ENCODE measurements at places on chromosomes 12 and 14. TPM values are rescaled to one million over a fixed set of nuclear protein-coding genes. Genes with fewer than 3 reads are reported as not detected.

HOTAIR gene
- total RNA-seq: not detected

OASL gene
- 30.3 TPM for total RNA-seq

GPR84 gene
- total RNA-seq: 0.57 TPM

PPHLN1 gene
- 91.8 TPM for total RNA-seq

SCFD1 gene
- total RNA-seq: 77.3 TPM

HHIPL1 gene
- total RNA-seq: 0.21 TPM

GUCY2C gene
- not detected for total RNA-seq

OVCH1 gene
- total RNA-seq: not detected

ATP2A2 gene
- total RNA-seq: 116 TPM

- peak overlapping the region; percentile 43 for H3K27ac ChIP-seq
- H3K27me3 ChIP-seq: no peaks in the 10 kb centered on the region
- H3K36me3 ChIP-seq: no peaks in the 10 kb centered on the region
- DNase-seq: no peak
- peaks cover 11% of the 10 kb centered on the region for H3K4me1 ChIP-seq
Observed at GRCh38 chr12:124884587-124885438, 21.1 kb upstream of the SCARB1 start.

DNA sequence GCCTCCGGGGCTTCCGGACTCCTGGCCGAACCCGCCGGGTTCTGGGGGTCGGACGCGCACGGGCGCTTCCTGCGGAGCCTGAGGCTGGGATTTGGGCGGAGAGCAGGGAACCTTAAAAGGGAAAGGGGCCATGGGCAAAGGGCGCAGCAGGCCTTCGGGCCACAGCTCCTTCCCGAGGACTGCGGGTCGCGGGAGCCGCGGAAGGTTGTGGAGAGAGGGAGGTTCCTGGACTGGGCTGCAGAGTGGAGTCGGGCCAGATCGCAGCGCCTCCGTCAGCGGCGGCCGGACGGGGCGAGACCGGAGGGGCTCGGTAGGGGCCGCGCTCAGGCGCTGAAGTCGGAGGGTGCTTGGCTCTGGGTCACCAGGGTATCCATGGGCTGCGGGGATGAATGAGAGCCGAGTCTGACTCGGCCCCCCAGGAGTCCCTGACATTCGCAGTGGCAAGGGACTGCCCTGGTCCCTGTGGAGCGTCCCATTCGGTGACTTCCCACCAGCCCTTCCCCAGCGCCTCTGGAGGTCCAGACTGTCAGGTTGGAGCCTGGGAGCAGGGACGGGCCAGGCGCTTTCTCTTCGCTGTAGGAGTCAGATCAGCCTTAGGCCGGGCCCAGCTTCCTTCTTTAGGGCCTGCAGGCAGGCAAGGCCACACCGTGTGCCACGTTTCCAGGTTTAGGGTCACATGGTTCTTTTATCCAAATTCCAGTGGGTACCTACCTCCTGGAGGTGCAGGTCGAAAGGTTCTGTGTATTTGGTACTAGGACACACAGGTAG is 938 bp upstream of the SLC25A29 start:
- peaks cover 17% of the 10 kb centered on the region for H3K4me1 ChIP-seq
- no peaks in the 10 kb centered on the region for H3K27me3 ChIP-seq
- H3K4me3 ChIP-seq: peak overlapping the region; percentile 81
- no peak for DNase-seq

DNA sequence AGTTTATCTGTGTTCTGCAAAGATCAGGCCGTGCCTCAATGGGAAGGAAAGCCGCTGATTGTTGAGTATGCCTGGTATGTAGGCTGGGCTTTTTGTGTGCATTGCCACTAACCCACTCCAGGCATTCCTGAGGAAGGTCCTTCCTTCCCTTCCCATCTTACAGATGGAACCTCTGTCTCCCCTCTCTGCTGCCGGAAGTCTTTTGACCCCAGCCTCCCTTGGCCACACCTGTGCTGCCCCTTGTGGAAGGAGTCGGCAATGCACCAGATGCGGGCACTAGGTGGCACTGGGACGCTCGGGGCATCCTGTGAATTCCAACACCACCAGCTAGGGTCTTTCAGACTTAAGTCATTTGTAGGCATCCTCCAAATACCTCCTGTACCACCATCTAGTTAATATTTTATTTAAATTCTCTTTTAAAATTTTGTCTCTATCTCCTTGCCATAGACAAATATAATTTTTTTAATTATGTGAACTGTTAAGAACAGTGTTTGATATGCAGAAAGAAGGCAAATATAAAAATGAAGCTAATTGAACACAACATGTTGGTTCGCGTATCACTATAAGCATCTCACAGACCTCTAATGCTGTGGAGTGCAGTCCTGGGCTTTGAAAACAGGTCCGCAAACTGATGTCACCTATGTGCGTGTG is 99.6 kb downstream of the RIN3 start:
- no peaks in the 10 kb centered on the region for H3K27me3 ChIP-seq
- H3K27ac ChIP-seq: peak overlapping the region; percentile 94
- no peaks in the 10 kb centered on the region for H3K36me3 ChIP-seq
- H3K4me3 ChIP-seq: no peak overlapping the region

DNA sequence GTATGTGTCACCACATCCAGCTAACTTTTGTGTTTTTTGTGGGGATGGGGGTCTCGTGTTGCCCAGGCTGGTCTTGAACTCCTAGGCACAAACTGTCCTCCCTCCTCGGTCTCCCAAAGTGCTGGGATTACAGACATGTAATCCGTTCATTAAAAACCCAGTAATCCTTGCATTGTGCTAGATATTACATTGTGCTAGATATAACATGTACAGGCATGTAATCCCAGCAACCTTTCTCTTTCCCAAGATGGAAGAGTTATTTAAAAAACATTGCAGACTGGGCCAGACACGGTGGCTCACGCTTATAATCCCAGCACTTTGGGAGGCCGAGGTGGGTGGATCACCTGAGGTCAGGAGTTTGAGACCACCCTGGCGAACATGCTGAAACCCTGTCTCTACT is 19.7 kb downstream of the ELK3 start:
- DNase-seq: no peak
- H3K36me3 ChIP-seq: peaks cover 7% of the 10 kb centered on the region
- H3K4me1 ChIP-seq: peaks cover 62% of the 10 kb centered on the region
- H3K27me3 ChIP-seq: no peaks in the 10 kb centered on the region
- H3K4me3 ChIP-seq: peak overlapping the region; percentile 52
- peak overlapping the region; percentile 99 for H3K27ac ChIP-seq

GRCh38 chr12:121762269-121762668 is 31.2 kb downstream of the RHOF start:
- H3K36me3 ChIP-seq: no peaks in the 10 kb centered on the region
- H3K4me1 ChIP-seq: no peaks in the 10 kb centered on the region
- H3K27ac ChIP-seq: no peak overlapping the region
- H3K27me3 ChIP-seq: no peaks in the 10 kb centered on the region

- no peaks in the 10 kb centered on the region for H3K36me3 ChIP-seq
- H3K27me3 ChIP-seq: peaks cover 5% of the 10 kb centered on the region
- no peak overlapping the region for H3K4me3 ChIP-seq
- no peak for DNase-seq
- H3K4me1 ChIP-seq: no peaks in the 10 kb centered on the region
Observed at GRCh38 chr12:101174541-101174940, 35.5 kb downstream of the SLC5A8 start.

DNA sequence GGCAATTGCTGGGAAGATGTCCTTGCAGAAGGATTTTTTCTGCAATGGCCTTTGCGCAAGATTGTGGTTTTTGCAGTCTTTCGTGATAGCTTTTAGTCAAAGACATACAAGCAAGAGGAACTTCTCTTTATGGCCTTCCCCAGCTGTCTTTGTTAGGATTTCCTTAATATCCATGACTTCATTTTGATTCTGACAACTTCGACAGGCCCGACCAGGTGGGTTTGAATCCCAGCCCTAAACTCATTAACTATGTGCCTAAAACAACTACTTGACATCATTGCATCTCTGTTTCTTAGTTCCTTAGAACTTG is 13.3 kb upstream of the VRK1 start:
- no peak overlapping the region for H3K27ac ChIP-seq
- no peaks in the 10 kb centered on the region for H3K4me1 ChIP-seq
- no peak for DNase-seq
- H3K27me3 ChIP-seq: peaks cover 55% of the 10 kb centered on the region

- H3K4me3 ChIP-seq: no peak overlapping the region
- peaks cover 16% of the 10 kb centered on the region for H3K27me3 ChIP-seq
- DNase-seq: no peak
- H3K36me3 ChIP-seq: peaks cover 6% of the 10 kb centered on the region
Observed at GRCh38 chr12:96130396-96131059, 63.6 kb upstream of the ELK3 start.

- H3K27ac ChIP-seq: no peak overlapping the region
- H3K36me3 ChIP-seq: no peaks in the 10 kb centered on the region
- no peak for DNase-seq
- no peak overlapping the region for H3K4me3 ChIP-seq
- H3K4me1 ChIP-seq: peaks cover 6% of the 10 kb centered on the region
Observed at GRCh38 chr12:105026411-105026810, 40.3 kb downstream of the NOPCHAP1 start.

- H3K4me3 ChIP-seq: no peak overlapping the region
- H3K4me1 ChIP-seq: peaks cover 2% of the 10 kb centered on the region
- DNase-seq: no peak
- H3K27me3 ChIP-seq: no peaks in the 10 kb centered on the region
- H3K27ac ChIP-seq: no peak overlapping the region
Observed at GRCh38 chr12:98578821-98579220, 14.7 kb upstream of the SLC25A3 start.

GRCh38 chr12:132500142-132500855 is 10.3 kb downstream of the FBRSL1 start:
- no peak for DNase-seq
- H3K36me3 ChIP-seq: no peaks in the 10 kb centered on the region
- H3K27me3 ChIP-seq: no peaks in the 10 kb centered on the region
- no peak overlapping the region for H3K4me3 ChIP-seq
- peak overlapping the region; percentile 57 for H3K27ac ChIP-seq
